ENCODE measurements at places on chromosomes 12 and 14. TPM values are rescaled to one million over a fixed set of nuclear protein-coding genes. Genes with fewer than 3 reads are reported as not detected.

- no peak for DNase-seq
Observed at GRCh38 chr12:75922944-75923642, 108.5 kb downstream of the PHLDA1 start.

GRCh38 chr12:88391556-88391955 is 188.7 kb downstream of the KITLG start:
- DNase-seq = peak; percentile 71

DNA sequence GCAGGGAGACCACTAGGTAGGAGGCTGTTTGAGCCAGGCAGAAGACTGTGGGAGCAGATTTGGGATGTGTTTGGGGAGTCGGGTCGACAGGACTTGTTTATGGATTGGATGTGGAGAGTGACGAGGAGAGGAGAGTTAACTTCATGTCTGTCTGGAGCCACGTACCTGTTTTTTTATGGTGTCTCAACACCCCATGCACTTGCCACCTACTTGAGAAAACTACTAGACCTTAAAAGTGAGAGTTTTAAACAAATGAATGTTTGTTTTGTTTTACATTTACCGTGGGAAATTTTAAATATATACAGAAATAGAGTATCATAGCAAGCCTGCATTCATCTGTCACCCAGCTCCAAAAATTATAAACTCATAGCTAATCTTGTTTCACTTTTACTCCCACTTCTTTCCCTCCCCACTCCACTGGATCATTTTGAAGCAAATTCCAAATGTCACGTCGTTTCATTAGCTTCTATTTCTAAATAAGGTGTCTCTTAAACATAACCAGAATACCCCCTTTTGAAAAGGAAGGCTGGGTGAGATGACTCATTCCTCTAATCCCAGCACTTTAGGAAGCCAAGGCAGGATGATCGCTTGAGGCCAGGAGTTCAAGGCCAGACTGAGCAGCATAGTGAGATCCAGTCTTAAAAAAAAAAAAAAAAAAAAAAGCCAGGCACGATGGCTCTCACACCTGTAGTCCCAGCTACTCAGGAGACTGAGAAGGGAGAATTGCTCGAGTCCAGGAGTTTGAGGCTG is 136.2 kb downstream of the ANO6 start:
- no peak for DNase-seq

DNA sequence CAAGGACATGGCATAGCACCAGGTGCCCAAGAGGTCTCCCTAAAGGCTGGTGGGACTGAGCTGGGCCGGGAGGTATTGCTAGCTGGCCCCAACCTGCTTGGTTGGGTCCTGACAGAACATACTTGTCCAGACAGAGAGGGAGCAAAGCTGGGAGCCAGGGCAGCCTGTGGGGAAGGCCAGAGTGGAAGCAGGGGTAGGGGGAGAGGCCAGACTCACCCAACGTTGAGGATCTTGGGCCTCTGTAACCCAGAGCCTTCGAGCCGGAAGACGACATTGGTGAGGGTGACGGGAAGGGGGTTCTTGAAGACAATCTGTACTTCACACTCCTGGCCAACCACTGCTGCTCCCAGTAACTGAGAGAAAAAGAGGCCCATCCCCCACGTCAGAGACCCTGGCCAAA is 9.0 kb downstream of the TGM1 start:
- no peak for DNase-seq

GRCh38 chr12:14611640-14612203 is 44.0 kb upstream of the PLBD1 start:
- DNase-seq = no peak

GRCh38 chr12:45349916-45350315 is 134.0 kb downstream of the ANO6 start:
- DNase-seq = no peak

- DNase-seq = no peak
Observed at GRCh38 chr12:16112612-16113560, 164.6 kb downstream of the SLC15A5 start.

GRCh38 chr12:109879351-109880042 is 844 bp downstream of the GLTP start:
- DNase-seq = no peak

- no peak for DNase-seq
Observed at GRCh38 chr12:83827860-83828259, 1084.7 kb downstream of the SLC6A15 start.

DNA sequence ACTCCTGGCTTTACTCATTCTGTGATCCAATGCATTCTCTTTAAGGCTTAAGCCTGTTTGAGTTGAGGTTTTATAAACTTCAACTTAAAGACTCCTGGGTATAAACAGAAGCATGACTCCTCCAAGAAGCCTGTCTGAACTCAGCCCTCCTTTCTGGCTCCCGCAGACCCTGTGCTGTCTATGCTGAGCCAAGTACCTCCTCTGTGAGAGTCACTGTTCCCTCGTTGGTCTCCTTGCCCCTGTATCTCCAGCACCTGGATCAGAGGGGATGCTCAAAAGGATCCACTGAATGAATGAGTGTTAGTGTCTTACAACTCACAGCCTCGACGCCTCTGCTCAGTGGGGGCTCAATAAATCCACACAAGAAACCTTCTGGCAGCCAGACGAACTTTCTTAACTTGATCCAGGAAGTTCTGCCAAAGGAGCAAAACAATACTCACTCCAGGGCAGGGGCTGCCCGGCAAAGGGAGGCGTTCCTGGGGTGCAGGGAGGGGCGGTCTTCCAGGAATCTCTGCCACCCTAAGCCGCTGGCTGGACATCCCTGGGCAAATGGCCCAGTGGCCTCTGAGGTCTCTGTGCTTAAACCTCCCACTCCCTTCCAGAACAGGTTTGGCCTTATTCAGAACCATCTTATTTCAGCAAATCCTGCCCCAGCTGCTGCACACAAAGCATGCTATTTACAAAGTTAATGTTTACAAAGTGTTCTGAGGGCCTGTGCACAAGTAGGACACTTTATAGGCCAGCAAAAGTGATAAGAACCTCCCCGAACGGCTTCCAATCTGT is 32.9 kb downstream of the MAP1LC3B2 start:
- no peak for DNase-seq

DNA sequence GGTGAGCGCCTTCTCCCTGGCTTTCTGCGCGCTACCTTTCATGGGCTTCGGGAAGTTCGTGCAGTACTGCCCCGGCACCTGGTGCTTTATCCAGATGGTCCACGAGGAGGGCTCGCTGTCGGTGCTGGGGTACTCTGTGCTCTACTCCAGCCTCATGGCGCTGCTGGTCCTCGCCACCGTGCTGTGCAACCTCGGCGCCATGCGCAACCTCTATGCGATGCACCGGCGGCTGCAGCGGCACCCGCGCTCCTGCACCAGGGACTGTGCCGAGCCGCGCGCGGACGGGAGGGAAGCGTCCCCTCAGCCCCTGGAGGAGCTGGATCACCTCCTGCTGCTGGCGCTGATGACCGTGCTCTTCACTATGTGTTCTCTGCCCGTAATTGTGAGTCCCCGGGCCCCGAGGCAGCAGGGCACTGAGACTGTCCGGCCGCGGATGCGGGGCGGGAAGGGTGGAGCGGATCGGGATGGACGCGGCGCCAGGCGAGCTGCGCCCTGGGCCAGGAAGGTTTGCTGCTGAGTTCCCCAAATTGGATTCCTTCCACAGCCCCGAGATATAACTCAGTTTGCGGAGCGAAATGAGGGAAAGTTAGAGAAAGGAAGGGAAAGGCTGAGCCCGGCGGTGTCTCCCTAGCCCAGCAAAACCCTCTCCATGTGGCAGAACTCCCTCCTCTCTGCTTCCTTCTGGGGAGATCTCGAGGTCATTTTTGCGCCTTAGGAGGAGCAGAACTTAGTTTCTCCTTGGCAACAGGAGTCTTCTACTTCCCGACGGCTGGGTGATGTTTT is 972 bp downstream of the PTGDR start:
- DNase-seq = no peak

DNA sequence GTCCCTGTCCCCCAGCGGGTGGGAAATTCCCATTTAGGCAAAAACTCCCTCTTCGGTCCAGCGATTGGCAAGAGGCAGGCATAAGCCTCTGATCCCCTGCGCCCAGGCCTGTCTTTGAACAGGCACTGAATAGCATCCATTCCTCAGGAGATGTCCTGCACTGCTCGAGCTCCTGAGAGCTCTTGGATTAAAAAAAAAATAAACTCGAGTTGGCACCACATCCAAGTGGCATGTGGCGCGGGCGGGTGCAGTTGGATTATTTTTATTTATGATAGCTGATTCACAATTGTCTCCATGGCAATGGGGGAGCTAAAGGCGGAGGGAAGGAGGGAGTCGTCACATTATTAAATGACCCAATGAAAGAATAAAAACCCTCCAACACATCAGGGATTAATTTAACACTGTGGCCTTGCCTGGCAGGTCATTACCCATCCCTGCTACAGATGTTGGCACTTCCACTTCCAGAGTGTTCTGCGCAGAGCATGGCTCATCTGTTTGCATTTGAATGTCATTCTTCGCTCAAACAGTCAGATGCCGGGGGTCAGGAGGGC is 207.2 kb downstream of the AACS start:
- no peak for DNase-seq

DNA sequence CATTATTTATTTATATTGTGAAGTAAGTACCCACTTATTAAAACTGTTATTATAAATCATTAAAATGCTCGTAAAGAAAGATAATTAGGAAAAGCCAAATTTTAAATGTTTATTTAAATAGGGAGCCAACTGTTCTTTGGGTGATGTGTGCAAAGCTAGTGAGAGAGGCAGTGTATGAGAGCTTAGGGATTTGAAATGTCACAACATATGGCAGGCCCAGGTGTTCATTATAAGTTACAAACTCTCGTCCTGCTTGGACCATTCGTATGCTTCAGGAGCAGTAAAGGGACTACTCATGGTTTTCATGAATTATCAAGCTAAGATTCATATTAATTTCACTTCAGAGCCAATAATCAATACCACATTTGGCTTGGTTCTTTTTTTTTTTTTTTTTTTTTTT is 154.5 kb downstream of the TGFB3 start:
- no peak for DNase-seq

GRCh38 chr12:127393896-127394295 is 873.1 kb upstream of the TMEM132C start:
- DNase-seq = no peak

GRCh38 chr12:599756-600155 is 63.5 kb downstream of the NINJ2 start:
- no peak for DNase-seq

DNA sequence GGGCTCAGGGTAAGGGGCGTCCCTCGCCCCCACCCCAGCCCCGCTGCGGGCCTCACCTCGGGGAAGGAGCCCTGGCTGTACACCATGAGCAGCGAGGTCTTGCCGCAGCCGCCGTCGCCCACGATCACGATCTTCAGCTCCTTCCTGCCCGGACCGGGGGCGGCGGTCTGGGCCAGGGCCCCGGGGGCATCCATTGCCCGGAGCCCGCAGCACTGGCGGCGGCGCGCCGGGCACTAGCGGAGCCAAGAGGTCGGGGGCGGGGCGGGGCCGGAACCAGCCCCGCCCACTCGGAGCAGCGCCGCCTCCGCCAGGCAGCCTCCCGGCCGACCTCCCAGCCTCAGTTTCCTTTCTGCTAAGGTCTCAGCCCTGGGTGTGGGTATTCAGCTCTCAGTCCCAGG is at the start of gene RHOF:
TSS of gene RHOF (minus strand) at position 249 of the 398 bp plus-strand sequence. CDS start at position 194, 55 bp downstream.
- DNase-seq = no peak

DNA sequence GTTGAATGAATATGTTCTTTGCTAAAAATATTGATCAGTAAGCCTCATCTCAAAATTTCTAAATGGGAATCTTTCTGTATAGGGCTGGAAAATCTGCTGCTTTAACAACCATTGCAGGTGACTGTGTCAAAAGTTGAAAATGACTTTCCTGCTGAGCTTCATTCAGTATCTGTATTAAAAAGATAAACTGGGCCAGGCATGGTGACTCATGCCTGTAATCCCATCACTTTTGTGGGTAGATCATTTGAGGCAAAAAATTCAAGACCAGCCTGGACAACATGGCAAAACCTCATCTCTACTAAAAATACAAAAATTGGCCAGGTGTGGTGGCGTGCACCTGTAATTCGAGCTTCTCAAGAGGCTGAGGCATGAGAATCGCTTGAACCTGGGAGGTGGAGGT is 213.7 kb upstream of the SYT10 start:
- no peak for DNase-seq

The FLRT2 gene
- 16.7 TPM for polyA plus RNA-seq

The SLCO1B3 gene
- not detected for polyA plus RNA-seq

The ART4 gene
- 0.12 TPM for polyA plus RNA-seq

The TAS2R7 gene
- polyA plus RNA-seq = not detected

The TAMALIN gene
- polyA plus RNA-seq = 0.96 TPM

The CYP27B1 gene
- 0.76 TPM for polyA plus RNA-seq

Data from BJ (cell line).